ENCODE measurements at places on chromosomes 4 and X.

GRCh38 chr4:92618968-92619367 lies 315.2 kb downstream of the GRID2 start:
- H3K27me3 ChIP-seq = no peaks in the 10 kb centered on the region
- no peak overlapping the region for H3K4me3 ChIP-seq
- H3K4me1 ChIP-seq = no peaks in the 10 kb centered on the region
- peak; percentile 15 for DNase-seq

DNA sequence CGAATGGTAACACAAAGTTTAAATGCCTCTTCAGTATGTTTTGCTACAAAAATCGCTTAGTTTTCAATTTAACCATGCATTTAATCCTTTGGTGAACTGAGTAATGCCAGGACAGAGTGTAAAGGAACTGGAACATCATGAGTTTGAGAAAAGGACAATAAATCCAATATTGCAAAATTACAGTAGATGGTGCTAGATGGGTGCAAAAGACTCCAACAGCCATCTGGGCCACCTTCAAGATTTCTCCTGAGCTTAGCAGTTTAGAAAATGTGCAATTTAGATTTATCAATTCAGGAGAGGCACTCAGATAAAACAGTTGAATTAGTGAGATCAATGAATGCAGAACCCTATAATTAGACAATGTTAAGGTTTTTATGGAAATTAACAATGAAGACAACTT lies 33.2 kb upstream of the MID1IP1 start:
- no peaks in the 10 kb centered on the region for H3K27me3 ChIP-seq
- no peak overlapping the region for H3K27ac ChIP-seq
- H3K36me3 ChIP-seq = no peaks in the 10 kb centered on the region
- no peaks in the 10 kb centered on the region for H3K4me1 ChIP-seq
- no peak overlapping the region for H3K4me3 ChIP-seq
- DNase-seq = peak; percentile 24

DNA sequence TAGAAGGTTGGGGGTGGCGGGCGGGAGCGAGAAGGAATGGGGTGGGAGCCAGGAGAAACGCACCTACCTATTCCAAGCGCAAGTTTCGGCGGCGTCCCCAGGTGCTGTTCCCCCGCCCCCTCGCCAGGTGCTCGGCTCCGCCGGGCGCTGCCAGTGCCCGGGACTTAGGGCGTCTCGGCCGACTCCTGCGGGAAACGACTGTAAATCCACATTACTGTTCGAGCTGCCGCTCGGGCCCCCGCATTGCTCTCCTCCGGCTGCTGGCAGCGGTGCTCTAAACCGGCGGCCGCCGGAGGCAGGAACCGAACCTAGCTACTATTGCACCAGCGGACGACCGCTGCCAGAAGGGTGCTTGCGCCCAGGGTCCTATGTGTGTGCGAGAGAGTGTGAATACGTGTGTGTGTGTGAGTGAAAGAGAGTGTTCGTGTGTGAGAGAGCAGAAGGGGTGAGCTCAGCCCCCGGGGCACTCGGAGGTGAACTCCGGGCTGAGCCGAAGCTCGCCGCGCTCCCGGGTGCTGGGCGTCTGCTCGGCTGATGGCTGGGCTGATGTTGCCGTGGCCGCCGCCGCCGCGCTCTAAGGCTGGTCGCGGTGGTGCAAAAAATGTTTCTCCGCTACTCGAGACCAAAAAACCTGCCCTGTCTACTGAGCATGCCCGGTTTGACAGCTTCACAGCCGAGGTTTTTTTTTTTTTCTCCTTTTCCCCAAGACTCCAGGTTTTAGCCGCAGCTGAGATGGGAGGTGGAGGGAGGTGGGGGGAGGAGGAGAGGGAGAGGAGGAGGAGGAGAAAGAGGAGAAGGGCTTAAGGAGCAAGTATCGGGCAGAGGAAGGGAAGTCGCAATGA lies 115.7 kb upstream of the TEX13C start:
- DNase-seq = peak; percentile 41
- H3K4me1 ChIP-seq = peaks cover 5% of the 10 kb centered on the region
- H3K27me3 ChIP-seq = peaks cover 26% of the 10 kb centered on the region
- H3K4me3 ChIP-seq = peak overlapping the region; percentile 76
- no peak overlapping the region for H3K27ac ChIP-seq
- H3K36me3 ChIP-seq = no peaks in the 10 kb centered on the region

DNA sequence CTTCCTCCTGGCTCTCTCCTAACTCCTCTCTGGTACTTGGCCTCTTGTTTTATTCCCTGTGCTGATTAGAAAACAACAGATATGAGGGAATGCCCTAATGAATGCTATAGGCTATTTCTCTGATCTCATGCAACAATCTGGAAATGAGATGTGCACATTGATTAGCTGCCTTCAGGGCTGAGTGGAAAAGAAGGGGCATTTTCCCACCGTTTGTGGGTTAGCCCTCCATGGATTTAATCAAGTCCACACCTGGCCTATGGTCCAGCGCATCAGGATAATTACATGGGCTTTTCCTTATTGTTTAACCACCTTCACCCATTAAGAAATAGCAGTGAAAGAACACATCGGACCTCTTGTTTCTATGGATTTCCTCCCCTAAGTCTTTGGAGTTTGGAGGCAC lies 70.0 kb downstream of the CAPN6 start:
- no peaks in the 10 kb centered on the region for H3K27me3 ChIP-seq
- H3K4me1 ChIP-seq = no peaks in the 10 kb centered on the region
- H3K4me3 ChIP-seq = no peak overlapping the region

DNA sequence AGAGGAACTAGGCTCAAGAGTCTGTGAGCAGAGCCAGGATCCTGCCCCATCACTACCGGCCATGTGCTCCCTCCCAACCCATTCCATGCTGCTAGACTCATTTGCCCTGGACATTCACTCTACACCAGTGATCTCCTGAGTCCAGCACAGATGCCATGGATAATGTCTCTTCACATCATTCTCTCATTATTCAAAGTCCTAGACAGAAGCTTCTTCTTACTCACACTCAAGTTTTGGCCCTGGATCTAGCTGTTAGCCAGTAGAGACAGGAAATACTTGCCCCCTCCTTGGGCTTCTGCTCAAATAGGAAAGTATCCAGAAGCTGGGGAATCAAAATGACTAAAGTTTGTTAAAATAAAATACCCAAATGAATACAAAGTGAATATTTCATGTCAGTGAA lies 266.8 kb upstream of the LDB2 start:
- H3K4me1 ChIP-seq = no peaks in the 10 kb centered on the region
- H3K4me3 ChIP-seq = no peak overlapping the region
- no peak overlapping the region for H3K27ac ChIP-seq
- no peaks in the 10 kb centered on the region for H3K36me3 ChIP-seq
- no peaks in the 10 kb centered on the region for H3K27me3 ChIP-seq

GRCh38 chrX:71214152-71214551 lies 8.9 kb upstream of the GJB1 start:
- peaks cover 8% of the 10 kb centered on the region for H3K4me1 ChIP-seq
- no peaks in the 10 kb centered on the region for H3K36me3 ChIP-seq
- H3K27me3 ChIP-seq = peaks cover 55% of the 10 kb centered on the region

GRCh38 chrX:71995122-71995521 lies 84.5 kb downstream of the NHSL2 start:
- no peak for DNase-seq
- H3K36me3 ChIP-seq = no peaks in the 10 kb centered on the region
- H3K27ac ChIP-seq = no peak overlapping the region
- H3K4me3 ChIP-seq = no peak overlapping the region

GRCh38 chr4:185512516-185512915 lies 22.8 kb downstream of the PDLIM3 start:
- no peak overlapping the region for H3K4me3 ChIP-seq
- H3K4me1 ChIP-seq = no peaks in the 10 kb centered on the region
- no peaks in the 10 kb centered on the region for H3K36me3 ChIP-seq
- peak; percentile 37 for DNase-seq
- no peaks in the 10 kb centered on the region for H3K27me3 ChIP-seq
- no peak overlapping the region for H3K27ac ChIP-seq

DNA sequence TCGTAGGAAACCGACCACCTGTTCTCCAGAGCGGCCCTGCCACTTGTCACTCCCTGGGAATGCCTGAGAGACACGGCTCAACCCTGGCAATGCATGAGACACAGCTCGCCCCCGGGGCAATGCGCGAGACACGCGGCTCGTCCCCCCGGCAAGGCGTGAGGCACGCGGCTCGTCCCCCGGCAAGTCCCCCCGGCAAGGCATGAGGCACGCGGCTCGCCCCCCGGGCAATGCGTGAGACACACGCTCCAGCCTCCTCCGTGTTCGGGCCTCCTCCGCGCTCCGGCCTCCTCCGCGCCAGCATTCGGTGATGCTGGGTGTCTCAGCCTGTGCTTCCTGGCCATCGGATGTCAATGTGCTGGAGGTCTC lies 27.5 kb upstream of the CPLX1 start:
- peaks cover 3% of the 10 kb centered on the region for H3K4me1 ChIP-seq
- H3K27ac ChIP-seq = no peak overlapping the region
- no peaks in the 10 kb centered on the region for H3K27me3 ChIP-seq
- H3K4me3 ChIP-seq = no peak overlapping the region
- DNase-seq = no peak
